ENCODE measurements at places on chromosomes 1 and 21.

DNA sequence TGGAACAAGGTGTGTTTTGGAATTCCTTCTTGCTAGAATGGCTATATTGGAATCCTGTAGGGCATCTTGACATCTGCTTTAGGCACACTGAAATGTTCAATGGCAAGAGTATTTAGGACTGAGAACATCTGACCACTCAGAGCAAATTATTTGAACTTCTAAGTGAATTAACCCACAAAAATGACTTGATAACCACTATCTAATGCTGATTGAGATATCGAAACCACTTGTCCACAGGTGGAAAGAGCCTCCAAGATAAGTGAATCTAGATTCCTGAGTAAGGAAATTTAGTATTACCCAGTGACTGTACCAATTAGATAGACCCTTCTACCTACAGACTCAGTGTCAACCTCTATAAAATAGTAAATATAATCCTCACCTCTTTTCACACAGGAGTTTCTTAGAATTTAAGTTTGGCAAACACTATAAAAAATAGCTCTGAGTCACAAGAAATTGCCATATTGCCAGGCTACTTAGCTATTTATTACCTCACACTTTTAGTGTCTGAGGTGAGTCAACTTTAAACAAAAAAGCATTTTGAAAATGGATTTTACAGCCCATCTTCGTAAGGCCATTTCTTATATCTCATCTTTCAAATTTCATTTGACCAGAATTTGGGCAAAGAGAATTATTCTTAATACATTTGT, 421.8 kb downstream of the PTBP2 start:
- no peak for DNase-seq

DNA sequence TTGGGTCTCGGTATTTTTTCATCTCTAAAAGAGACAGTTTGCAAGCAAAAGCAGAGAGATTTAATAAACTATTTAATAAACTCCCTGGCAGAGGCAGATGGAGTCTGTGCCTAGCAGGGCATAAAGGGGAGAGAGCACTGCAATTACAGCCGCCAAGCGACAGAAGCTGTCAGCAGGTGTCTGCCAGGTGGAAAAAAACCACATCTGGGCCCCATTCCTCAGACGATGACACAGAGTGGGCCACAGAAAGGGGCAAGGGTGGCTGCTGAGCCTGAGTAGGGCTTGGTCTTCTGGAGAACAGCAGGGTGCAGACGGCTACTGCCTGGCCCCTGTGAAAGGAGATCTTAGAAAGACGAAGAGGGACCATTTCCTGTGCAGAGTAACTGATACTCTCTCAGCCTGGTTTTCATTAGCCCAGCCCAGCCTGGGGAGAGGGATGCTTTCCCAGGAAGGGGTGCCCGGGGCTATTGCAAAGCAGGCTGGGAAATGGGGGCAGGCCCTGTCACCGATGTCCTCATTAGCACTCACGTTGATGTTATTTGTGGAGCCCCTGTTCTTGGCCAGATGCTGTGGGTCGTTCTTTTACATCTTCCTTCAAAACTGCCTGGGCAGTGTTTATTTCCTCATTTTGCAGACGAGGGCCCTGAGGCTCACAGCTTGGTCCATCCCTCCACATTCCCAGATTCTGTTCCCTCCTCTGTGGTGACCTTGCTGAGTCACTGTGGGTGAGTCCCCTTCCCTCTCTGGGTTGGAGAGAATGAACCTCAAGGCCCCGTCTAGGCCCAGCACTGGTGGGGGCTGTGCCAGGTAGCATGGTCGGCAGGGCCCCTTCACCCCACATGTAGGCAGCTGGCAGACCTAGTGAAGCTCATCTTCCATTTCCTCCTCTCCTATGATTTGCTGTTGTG, 472.7 kb downstream of the PTPRU start:
- no peak for DNase-seq

GRCh38 chr1:41758500-41758899, 160.2 kb downstream of the HIVEP3 start:
- no peak for DNase-seq

DNA sequence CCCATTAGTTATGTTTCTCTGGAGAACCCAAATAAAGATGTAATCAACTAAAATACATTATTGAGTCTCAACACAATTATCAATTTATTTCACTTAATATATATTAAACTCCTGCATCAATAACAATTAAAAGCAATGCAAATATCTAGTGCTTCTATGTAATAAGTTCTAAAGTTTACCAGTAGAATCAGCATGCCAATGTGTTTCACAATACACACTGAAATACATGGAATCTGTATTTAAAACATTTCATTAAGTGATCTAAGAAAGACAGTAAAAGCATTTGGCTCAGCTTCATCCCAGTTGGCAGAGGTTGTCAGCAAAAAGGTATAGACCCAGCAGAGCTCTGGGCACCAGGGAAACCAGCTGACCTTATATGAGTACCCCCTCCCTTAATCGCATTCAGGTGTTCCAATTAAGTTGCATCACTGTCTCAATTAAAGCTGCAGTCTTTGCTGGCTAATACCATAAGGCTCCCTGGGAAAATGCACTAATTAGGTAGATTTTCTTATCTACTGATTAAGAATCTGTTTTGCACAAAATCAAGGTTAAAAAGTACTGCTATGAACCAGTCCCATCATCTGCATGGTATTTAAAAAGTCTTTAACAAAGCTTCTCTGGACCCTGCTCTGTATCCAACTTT, 63.1 kb downstream of the NIBAN1 start:
- no peak for DNase-seq

DNA sequence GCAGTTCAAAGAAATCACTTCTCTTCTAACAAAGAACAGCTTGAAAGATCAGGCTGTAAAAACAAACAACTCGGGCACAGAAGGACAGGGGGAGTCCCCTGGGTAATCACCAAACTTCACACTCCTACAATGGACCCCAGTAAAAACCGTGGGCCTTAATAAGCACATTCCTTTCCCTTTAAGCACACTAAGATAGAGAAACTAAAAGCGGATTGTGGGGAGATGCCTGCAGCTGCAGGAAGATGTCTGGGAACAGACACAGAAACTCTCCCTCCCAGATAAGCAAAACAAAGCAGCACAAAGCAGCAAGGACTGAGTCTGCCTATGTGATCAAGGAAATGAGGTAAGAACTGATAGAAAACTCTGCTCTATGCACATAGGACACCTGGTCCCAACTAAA, 37.6 kb upstream of the CTBS start:
- DNase-seq: no peak

GRCh38 chr1:42454403-42454802, 1.4 kb downstream of the ZMYND12 start:
- DNase-seq: no peak

DNA sequence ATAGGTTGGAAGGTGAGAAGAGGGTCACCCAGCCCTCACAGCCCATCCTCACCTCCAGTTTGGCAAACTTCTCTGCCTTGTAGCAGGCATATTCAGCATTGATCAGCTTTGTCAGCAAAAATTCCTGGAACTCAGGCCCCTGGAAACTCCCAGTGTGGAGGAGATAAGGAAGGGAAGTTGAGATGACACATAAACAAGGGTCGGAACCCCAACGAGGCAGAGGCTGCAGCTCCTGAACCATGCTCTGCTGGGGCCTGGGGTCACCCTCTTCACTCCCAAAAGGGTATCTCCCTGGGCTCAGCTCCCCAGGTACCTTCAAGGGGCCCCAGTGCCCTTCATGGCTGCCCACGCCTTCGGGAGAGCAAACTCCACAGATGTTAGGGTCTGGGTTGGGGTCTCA, 60.4 kb downstream of the RAP1GAP start:
- DNase-seq: no peak

- no peak for DNase-seq
These were observed 110.4 kb downstream of the RERE start for GRCh38 chr1:8706995-8707396.

DNA sequence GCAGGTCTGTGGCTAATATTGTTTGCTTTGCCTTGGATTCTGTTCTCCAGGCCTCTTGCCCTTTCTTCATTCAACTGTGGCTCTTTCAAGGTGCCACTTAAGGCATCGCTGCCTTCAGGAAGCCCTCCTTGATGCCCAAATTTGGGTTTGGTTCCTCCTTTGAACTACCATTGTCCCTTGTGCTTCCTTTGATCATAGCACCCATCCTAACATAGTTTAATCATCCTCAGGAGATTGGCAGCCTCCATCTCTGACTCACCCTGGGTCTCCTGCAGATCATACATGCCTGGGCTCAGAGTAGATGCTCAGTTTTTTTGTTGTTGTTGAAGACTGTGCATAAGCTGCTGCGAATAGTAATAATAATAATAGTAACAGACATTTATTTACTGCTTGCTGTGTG, 54.4 kb upstream of the ACOT11 start:
- no peak for DNase-seq

GRCh38 chr1:54337928-54338327, 68.3 kb downstream of the SSBP3 start:
- DNase-seq: no peak

All from CD4-positive, alpha-beta T cell treated with Interleukin-4 for 4 hours (primary cell).